ENCODE measurements at places on chromosomes 5 and 9.

- no peak for DNase-seq
- no peak overlapping the region for H3K4me3 ChIP-seq
- H3K27me3 ChIP-seq = peaks cover 5% of the 10 kb centered on the region
- no peaks in the 10 kb centered on the region for H3K4me1 ChIP-seq
- no peak overlapping the region for H3K27ac ChIP-seq
- no peaks in the 10 kb centered on the region for H3K36me3 ChIP-seq
Observed at GRCh38 chr5:58875599-58875998, 292.7 kb downstream of the RAB3C start.

GRCh38 chr5:154727361-154727760, 27.8 kb upstream of the LARP1 start:
- no peaks in the 10 kb centered on the region for H3K36me3 ChIP-seq

DNA sequence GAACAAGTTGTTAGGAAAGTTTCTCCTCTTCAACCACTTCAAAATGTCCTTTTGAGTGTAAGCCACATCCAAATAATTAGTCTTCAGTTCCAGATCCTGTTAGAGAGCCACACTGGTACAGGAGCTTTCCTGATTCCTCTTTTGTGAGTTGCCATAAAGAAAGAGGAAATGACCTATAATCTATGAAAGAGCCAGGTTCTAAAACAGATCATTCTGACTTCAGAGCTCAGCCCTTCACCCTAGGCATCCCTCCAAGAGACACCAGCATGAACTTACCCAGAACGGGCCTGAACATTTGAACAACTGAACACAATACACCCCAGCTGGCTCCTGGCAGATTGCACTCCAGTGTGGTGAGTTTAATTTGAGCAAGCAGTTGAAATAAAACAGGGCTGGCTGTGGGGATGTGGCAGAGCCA, 25.7 kb downstream of the SLC1A1 start:
- DNase-seq = no peak
- H3K27ac ChIP-seq = no peak overlapping the region
- H3K27me3 ChIP-seq = no peaks in the 10 kb centered on the region
- no peaks in the 10 kb centered on the region for H3K4me1 ChIP-seq
- H3K36me3 ChIP-seq = no peaks in the 10 kb centered on the region
- H3K4me3 ChIP-seq = no peak overlapping the region

DNA sequence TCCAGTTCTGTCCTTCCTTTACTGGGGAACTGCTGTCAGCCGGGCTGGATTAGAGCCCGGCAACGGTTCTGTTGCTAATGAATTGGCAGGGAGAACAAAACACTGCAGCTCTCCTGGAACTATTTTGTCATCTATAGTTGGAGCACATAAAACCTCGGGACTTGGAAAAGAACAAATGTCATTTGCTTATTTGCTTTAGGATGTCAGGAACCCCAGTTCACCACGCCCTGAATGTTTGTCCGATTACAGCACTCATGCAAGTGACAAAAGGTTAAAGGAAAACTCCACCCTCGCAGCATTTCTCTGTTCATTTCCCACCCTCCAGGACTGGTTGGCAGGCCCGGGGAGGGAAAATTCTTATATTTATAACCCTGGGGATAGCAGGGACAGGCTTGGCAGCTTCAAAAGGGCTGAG, 66.4 kb upstream of the PLPP1 start:
- DNase-seq = no peak
- H3K4me1 ChIP-seq = peaks cover 19% of the 10 kb centered on the region
- no peaks in the 10 kb centered on the region for H3K36me3 ChIP-seq
- peak overlapping the region; percentile 29 for H3K4me3 ChIP-seq

DNA sequence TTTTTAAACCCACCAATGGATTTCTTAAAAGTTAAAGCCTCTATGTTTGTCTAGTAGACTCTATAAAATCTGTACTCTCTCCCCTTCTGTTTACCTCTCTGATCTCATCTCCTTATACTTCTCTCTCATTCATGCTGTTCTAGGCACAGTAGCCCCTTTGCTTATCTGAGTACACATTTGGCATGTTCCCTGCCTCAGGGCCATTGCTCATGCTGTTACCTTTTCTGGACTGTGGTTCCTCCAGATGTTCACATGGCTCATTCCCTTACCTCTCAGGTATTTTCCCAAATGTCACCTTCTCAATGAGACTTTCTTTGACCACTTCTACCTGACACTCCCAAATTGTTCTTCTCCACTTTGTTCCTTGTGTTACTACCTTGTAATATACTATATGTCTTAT, 176.1 kb downstream of the CWC27 start:
- no peaks in the 10 kb centered on the region for H3K4me1 ChIP-seq
- H3K36me3 ChIP-seq = peaks cover 6% of the 10 kb centered on the region
- H3K4me3 ChIP-seq = no peak overlapping the region
- H3K27me3 ChIP-seq = no peaks in the 10 kb centered on the region
- DNase-seq = no peak

- no peaks in the 10 kb centered on the region for H3K4me1 ChIP-seq
- no peak overlapping the region for H3K27ac ChIP-seq
- H3K4me3 ChIP-seq = no peak overlapping the region
- no peaks in the 10 kb centered on the region for H3K27me3 ChIP-seq
- no peaks in the 10 kb centered on the region for H3K36me3 ChIP-seq
Observed at GRCh38 chr9:26243726-26244125, 565.5 kb upstream of the TUSC1 start.

DNA sequence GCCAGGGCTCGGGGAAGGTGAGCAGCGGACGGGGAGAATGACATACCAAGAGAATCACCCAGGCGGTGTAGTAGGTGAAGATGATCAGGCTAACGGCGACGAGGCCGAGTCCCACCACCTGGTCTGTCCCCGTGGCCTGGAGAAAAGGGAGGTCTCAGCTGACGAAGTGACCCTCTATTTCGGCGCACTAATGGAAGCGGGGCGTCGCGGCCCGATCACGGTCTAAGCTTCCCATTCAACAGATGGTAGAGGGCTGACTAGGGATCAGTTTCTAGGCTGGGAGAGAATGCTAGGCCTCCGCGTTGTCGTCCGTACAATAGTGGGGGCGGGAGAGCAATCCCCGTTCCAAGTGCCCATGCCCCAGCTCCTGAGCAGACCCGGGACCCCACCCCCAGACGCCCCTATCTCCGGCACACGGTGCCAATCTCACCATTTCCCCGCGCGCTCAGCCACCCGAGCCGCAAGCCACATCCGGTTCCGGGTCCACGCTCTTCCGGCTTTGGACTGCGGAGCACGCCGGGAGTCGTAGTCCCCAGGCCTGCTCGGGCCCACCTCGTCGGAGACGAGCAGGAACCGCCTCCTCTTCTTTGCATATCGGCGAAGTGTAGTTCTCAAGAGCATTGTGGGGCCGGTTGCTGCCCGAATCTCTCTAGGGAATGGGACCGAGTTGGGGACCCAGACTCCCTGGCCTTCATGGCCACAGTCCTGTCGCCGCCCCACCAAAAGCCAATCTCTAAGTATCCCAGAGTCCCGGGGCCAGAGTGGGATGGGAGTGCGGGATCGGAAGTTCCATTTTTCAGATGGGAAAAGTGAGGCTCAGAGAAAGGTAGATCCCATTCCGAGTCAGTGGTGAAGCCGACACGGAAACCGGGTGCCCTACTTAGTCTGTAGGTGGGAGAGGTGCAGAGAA, at the start of gene DPM2:
Gene DPM2, minus strand, starts transcription at position 467 of the 910 bp plus-strand sequence. Its CDS starts 34 bp downstream, at position 433.
- peak within 1 kb of the TSS; percentile 93 for H3K4me3 ChIP-seq
- peaks cover 46% of the 10 kb centered on the region for H3K4me1 ChIP-seq
- H3K36me3 ChIP-seq = peaks cover 48% of the 10 kb centered on the region
- no peaks in the 10 kb centered on the region for H3K27me3 ChIP-seq
- peak within 1 kb of the TSS; percentile 93 for H3K27ac ChIP-seq

All from stimulated activated naive B cell treated with anti-CD40 and anti-IgM and Interleukin-4, amounts not matched to agents 10 μg/mL and 1 μg/mL and 100 μg/mL, for 72 hours (primary cell).